ENCODE measurements at places on chromosomes 3 and 15.
A peak's percentile ranks its signal among the peaks of the same experiment; 100 is the strongest.

- DNase-seq, result no peak
Measured at GRCh38 chr15:85742186-85742821, 52.4 kb downstream of the KLHL25 start.

DNA sequence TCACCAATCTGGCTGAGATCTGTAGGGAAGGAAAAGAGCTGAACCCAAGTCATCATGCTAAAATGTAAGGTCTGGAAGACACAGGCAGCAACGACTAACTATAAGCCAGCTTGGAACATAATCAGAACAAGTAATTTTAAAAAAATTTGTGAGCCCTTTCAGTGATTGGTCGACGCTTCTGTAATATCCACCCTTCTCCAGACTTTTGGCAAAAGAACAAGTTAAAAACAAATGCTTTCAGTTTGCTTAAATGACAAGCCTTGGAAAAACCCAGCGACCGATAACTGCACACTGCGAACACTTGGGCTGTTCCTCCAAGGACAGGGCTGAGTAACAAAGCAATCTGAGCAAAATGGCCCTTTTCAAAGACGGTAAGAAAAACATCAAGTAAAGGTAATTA lies 49.6 kb downstream of the PCSK6 start:
- DNase-seq, result no peak

- DNase-seq, result no peak
Measured at GRCh38 chr3:55030938-55031337, 103.1 kb upstream of the LRTM1 start.

- DNase-seq, result no peak
Measured at GRCh38 chr15:49238342-49238741, 68.3 kb downstream of the GALK2 start.

DNA sequence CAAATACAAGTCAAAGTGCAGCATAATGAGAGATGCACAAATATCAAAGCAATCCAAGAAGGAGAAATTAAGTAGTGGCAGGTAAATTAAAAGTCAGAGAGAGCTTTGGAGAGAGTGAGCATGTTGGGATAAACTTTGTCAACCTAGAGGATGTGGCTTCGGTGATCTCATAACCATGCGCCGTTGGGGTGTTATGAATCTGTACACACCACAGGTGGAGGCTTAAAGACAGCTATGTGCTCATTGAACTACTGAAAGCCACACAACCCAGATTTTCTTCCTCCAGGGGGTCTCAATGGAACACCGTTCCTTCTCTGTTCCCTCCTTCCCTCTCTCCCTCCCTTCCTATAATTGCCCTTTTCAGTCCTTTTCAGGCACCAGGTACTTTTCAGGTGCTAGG lies 52.0 kb downstream of the SUCNR1 start:
- DNase-seq, result no peak

GRCh38 chr3:62567097-62568021 lies 194.0 kb upstream of the FEZF2 start:
- no peak for DNase-seq

DNA sequence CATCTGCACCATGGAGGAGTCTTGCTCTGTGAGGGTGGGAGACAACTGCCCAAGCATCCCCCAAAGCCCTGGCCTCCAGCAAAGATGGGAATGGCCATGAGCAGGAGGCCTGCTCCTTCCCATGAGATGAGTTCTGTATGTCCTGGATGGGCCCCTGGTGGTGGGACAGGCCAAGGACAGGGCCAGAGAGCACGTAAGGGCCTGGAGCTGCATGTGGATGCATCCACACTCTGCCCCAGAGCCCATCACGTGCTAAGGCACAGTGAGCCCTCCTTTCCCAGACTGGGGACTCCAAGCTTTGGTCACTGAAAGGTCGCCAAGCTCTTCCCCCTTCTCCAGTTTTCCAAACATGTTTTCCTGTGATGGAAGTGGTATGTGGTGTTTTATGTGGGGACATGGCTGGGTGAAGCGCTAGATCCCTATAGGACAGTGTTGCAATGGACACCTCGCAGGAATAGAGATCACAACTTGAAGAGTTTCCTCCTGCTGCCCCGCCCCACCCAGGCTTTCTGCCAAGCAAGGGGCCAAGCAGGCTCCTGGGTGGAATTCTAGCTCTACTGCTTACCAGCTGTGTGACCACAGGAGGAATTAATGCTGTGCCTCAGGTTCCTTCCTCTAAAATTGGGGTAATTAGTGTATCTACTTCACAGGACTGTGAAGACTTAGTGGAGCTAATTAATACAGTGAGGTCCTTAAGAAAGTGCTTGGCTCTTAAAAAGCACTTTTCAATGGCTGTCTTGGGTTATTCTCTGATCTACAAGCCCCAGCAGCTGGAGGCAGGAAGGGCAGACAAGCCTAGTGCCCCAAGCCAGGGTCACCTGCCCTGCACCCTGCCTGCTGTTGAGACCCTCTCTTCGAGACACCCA lies 106.4 kb upstream of the RPL32 start:
- no peak for DNase-seq

GRCh38 chr3:192816351-192816750 lies 89.0 kb upstream of the FGF12 start:
- DNase-seq, result no peak

- no peak for DNase-seq
Measured at GRCh38 chr15:99435877-99436541, 129.8 kb upstream of the MEF2A start.

GRCh38 chr15:99764522-99764921 lies 31.3 kb upstream of the LYSMD4 start:
- DNase-seq, result no peak

DNA sequence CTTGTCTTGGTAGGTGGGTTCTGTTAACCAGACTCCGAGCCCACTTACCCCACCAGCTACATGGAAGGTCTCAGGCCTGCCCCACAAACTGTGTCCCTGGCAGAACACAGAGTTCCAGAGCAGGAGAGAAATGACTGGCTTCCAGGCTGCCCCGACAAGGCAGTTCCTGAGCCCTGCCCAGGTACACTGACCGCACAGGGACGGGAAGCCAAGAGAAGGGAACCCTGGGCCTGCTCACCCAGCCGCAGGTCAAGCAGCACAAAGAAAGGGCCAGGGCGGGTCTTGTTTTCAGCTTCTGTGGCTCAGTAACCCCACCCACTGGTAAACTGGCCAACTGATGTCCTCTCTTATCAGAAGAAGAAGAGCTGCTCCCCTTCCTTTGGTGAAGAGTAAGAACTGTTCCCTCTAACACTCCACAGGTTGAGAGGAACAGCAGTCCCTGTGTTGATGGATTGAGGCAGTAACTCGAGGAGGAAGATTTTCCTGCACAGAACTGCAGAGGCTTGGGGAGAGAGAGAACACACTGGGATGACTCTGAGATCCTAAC lies 68.4 kb downstream of the CRTC3 start:
- DNase-seq, result no peak

DNA sequence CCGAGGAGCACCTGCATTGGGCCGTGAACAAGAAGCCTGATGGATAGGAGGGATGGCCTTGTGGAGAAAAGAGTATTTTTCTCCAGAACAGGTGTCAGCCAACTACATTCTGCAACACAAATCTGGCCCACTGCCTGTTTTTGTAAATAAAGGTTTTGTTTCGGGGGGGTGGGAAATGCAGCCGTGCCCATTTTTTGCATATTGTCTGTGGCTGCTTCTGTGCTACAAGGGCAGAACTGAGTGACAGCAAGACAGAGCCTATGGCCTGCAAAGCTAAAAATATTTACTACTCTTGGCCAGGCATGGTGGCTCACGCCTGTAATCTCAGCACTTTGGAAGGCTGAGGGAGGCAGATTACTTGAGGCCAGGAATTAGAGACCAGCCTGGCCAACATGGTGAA lies 95.9 kb upstream of the AKAP13 start:
- no peak for DNase-seq

- no peak for DNase-seq
Measured at GRCh38 chr15:40097968-40098476, 10.7 kb downstream of the BMF start.

- DNase-seq, result no peak
Measured at GRCh38 chr3:180762866-180763265, 83.6 kb upstream of the CCDC39 start.

- no peak for DNase-seq
Measured at GRCh38 chr15:27871902-27872260, 227.2 kb downstream of the OCA2 start.

- no peak for DNase-seq
Measured at GRCh38 chr3:188437926-188438325, 284.0 kb downstream of the LPP start.

GRCh38 chr3:147538034-147538433 lies 128.9 kb downstream of the ZIC1 start:
- DNase-seq, result no peak

DNA sequence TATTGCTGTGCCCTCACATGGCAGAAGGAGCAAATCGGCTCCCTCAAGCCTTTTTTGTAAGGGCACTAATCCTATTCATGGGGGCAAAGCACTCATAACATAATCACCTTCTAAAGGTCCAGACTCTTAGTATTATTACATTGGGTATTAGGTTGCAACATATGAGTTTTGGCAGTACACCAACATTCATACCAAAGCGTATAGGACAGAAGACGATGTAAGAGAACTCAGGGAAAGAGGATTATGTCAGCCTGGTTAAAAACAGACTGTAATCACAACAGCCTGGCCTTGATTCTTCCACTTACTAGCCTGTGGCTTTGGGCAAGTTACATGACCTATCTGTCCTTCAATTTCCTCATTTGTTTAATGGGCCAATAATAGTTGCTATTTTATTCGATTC lies 828.5 kb upstream of the NECTIN3 start:
- DNase-seq, result no peak

DNA sequence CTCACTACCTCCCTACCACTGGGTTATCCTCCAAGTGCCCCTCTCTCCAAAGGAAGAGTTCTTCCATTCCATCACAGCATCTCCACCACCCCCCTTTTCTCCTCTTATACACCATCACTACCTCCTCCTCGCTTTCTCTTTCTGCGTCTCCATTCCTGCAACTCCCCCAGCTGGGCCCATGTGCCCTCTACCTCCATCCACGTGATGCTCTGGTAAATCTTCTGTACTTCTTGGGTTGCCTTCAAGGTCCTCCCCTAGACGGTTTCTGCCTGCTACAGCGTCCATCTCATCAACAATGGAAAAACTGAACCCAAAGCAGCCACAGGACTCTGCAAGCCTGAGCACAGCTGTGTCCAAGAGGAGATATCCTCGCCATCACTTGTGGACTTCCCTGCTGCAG lies 129.5 kb upstream of the SLCO3A1 start:
- DNase-seq, result no peak

- no peak for DNase-seq
Measured at GRCh38 chr3:62057339-62058047, 315.9 kb downstream of the FEZF2 start.

- DNase-seq, result no peak
Measured at GRCh38 chr3:156413293-156413892, 141.5 kb downstream of the SSR3 start.

GRCh38 chr15:52153900-52154895 lies 37.0 kb downstream of the GNB5 start:
- no peak for DNase-seq

GRCh38 chr3:66303491-66303901 lies 82.7 kb downstream of the SLC25A26 start:
- DNase-seq, result peak; percentile 19

DNA sequence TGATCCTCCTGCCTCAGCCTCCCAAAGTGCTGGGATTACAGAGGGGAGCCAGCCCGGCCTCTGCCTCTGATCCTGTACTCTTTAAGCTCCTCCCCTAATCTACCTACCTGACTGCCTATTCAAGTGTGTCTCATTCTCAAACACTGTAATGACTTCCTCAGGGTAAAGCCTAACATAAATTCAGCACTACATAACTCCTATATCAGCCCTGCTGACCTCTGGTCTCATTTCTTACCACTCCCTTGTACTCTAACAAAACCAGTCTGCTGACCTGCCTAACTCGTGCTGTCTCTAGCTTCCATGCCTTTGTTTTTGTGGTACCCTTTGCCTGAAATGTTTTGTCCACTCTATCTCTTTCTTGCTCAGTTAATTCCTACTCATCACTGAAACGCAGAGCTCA lies 172.1 kb upstream of the IL12A start:
- no peak for DNase-seq

DNA sequence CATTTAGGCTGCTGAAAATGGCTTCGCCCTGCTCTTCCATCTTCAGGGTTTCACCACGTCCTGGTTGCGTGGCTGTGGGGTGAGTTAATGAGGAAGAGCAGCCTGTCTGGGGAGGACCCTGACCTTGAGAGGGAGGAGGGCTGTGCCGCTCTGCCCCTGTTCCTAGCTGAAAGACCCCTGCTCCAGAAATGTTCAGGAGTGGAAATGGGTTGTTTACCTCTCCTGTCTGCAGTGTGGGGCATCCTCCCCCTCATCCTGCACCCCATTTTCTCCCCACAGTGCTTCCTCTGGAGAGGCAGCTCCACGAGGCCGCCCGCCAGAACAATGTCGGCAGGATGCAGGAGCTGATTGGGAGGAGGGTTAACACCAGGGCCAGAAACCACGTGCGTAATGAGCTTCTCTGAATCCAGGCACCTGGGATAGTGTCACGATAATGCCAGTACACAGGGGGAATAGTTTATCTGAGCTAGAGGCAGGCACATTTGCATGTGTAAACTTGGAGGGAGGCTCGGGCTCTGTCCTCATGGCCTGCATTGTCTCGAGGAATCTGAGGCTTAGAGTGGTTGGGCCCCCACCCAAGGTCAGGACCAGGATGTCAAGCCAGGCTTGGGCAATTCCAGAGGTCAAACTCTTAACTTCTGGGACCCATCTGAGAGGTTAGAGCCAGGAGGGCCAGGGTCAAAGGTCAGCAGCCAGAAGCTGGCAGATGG lies 4.0 kb downstream of the ANKDD1A start:
- no peak for DNase-seq

DNA sequence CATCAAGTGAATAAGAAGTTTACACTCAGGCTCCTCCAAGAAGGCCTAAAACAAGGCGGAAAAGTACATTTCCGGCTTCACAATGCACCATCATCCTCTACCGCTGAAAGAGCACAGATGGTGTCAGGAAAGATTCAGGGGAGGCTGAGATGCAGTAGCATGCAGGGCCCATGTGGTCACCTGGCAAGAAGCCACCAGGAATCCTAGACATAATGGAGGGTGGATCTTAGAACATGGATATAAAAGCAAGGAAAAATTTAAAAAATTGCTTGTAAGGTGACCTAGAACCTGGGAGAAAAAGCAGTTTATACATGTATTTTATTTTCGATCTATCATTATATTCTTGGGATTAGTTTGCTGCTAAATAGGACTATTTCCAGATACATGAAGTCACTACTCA lies 21.9 kb upstream of the OTOL1 start:
- DNase-seq, result no peak

DNA sequence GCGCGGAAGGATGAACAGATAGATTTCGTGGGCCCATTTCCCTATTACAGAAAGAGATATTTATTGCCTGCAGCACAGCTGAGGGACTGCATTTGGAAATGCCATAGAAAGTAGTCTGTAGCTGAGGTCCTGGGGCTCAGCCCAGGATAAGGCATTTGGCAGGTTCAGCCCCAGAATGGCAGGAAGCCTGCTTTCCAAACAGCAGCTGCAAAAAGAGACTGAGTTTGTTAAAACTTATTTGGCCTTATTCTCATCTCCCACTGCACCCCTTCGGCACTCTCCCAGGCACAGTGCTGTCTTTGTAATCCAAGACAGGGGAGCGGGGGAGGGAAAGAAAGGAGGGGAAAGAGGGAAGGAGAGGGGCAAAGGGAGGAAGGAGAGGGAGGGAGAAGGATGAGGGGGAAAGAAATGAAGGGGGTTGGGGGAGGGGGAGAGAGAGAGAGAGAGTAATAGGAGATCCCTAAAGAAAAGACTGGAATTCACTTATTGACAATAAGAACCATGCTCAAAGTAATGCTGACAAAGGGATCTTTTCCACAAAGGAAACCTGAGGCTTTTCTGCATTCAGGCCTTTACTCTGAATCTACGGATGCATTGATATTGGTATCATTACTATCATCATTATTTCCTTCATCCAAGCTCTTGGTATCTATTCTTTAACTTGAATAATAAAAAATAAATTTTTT lies 94.0 kb upstream of the LRRN1 start:
- no peak for DNase-seq
